ENCODE measurements at places on chromosomes 5 and 9.

- DNase-seq = no peak
Observed at GRCh38 chr5:2188661-2189060, 305.9 kb upstream of the IRX4 start.

GRCh38 chr5:150662731-150663516, 1.9 kb downstream of the MYOZ3 start:
- DNase-seq = no peak

DNA sequence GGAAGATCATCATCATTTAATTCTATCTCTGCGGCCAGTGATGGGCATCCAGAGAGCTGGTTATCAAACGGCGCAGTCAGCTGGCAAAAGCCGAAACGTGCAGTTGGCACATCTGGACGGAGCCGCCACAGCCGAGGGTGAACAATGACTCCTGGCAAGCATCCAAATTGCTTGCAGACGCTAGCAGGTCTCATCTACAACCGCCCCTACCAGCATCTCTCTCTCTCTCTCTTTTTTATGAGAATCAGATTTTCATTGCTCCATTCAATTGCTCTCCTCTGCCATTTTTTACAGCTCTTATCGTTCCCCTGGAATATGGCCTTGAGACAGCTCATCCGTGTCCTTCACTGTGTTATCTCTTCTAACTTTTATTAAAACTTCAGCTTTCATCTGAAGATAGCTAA, 165.2 kb downstream of the MAPKAP1 start:
- peak; percentile 18 for DNase-seq

GRCh38 chr5:172564883-172565282, 76.2 kb upstream of the NEURL1B start:
- no peak for DNase-seq

GRCh38 chr5:140111859-140112551, 1.9 kb upstream of the PURA start:
- DNase-seq = no peak

- DNase-seq = no peak
Observed at GRCh38 chr5:109935833-109936490, 246.2 kb downstream of the MAN2A1 start.

DNA sequence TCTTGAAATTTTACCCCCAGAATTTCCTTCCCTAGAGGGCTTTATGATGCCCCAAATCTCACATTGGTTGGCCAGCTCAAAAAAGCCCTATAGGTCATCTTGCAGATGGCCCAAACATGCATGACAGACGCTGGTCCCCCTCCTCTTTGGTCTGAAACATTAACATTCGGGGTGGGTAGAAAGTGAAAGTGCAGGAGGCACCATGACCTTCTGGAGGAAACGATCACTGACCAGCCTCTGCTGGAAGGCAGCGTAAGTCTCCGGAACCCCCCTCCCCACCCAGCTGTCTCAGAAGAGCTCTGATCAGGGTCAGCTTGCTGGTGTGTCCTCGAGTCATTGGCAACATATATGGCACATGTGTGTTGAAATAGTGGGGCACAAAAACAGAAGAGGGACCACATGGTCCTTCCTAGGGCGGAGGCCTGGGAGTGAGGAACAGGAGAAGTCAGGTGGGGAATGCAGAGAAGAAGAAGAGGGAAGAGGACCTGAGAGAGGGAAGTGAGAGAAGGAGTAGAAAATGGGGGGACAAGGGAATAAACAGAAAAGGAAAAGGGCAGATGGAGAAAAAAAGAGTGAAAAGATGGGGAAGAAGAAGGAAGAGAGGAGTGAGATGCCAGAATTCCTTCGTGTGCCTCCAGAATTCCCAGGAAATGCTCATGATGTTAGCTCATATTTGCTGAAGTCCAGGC, 46.2 kb downstream of the IL31RA start:
- DNase-seq = no peak

All from dorsolateral prefrontal cortex (tissue), 122 donors.